ENCODE measurements at places on chromosomes 5 and 9.

DNA sequence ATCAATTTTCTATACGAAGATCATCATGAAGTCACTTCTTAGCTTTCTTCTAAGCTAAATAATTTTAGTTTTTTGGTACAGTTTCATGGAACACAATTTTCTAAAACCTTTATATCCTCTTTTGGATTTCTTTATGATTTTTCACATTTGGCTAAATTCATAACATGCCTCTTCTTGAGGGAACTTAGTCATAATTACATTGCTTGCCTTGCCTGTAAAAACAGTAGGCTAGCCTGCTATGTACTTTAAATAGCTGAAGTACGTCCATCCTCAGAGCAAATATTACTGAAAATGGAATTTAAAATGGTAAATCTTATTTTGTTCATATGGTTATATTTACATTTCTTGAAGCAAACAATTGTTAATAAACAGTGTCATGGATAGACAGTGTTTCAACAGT, 225.0 kb downstream of the VPS13A start:
- peak; percentile 33 for DNase-seq

DNA sequence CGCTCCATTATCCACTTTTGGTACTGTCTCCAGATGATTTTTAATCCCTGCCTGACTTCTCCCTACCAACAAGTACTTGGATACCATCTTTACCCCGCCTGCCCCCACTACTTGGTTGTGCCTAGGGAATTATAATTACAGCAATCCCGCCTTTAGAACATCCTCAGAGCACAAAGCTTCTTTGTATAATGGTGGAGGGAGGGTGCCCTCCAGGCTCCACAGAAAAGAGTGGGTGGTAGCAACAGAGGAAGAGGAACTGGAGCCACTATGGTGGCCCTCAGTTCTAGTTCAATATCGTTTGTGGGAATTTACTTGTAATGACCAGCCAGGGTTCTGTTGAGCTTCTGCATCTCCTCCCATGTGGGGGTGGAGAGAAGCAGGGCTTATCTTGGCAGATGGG, 79.0 kb upstream of the RNF38 start:
- no peak for DNase-seq

- DNase-seq, result no peak
Observed at GRCh38 chr9:121950441-121950840, 142.7 kb downstream of the TTLL11 start.

- DNase-seq, result no peak
Observed at GRCh38 chr9:92954886-92955285, 7.6 kb downstream of the FGD3 start.

GRCh38 chr5:92492908-92493307, 1088.1 kb downstream of the NR2F1-AS1 start:
- no peak for DNase-seq

DNA sequence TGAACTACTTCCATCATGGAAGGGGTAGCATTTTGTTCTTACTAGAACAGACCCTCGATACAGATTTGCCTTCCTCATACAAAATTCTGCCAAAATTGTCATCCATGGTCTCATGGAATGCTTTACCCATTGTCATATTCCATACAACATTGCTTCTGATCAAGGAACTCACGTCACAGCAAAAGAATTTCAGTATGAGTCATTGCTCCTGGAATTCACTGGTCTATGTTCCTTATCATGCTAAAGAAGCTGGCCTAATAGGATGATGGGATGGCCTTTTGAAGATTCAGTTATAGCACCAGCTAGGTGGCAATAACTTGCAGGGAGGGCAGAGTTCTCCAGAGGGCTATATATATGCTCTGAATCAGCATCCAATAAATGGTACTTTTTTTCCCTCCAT, 18.2 kb upstream of the FNIP1 start:
- peak; percentile 87 for DNase-seq

- no peak for DNase-seq
Observed at GRCh38 chr5:98785244-98785643, 11.8 kb downstream of the RGMB start.

DNA sequence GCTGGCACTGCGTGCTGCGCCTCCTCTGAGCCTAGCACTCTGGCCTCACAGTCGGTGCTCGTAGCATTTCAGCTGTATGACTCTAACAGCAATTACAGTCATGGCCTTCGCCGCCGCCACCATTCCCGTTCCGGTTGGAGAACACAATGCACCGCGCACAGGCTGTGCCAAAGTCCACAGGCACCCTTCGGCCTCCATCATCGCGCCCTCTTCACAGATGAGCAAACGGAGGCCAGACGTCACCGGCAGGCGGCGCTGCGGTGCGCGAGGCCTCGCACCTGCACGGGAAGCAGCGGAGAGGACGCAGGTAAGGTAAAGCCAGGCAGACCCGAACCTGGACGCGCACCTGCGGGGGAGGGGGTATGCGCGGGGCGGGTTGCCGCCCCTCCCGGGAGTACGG, 128.9 kb downstream of the BARX1 start:
- DNase-seq, result no peak

- peak; percentile 91 for DNase-seq
Observed at GRCh38 chr5:32190095-32190494, 16.0 kb upstream of the GOLPH3 start.

- DNase-seq, result no peak
Observed at GRCh38 chr5:82018462-82018861, 46.6 kb downstream of the ATG10 start.

DNA sequence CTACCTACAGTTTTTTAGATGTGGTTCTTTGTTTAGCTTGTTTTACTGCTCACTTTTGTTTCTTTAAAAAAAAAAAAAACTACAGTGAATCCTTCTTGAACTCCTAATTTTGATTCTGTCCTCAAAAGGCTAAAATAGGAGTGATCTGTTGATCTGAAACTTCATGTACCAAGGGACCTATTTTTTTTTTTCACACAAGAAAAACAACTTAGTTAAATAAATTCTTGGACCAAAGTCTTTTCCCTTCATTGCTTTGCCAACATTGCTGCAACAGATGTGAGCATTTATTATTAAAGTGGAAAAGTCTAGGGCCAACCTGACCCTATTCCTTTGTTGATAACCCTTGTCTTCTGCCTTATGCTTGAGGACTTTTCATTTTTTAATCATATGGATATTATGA, 236.8 kb downstream of the ARHGEF28 start:
- no peak for DNase-seq

- no peak for DNase-seq
Observed at GRCh38 chr5:405421-405820, 37.6 kb upstream of the EXOC3 start.

GRCh38 chr5:134845335-134845851, 375 bp upstream of the C5orf24 start:
- peak; percentile 21 for DNase-seq

GRCh38 chr5:60809891-60810425, 34.1 kb downstream of the ELOVL7 start:
- no peak for DNase-seq

DNA sequence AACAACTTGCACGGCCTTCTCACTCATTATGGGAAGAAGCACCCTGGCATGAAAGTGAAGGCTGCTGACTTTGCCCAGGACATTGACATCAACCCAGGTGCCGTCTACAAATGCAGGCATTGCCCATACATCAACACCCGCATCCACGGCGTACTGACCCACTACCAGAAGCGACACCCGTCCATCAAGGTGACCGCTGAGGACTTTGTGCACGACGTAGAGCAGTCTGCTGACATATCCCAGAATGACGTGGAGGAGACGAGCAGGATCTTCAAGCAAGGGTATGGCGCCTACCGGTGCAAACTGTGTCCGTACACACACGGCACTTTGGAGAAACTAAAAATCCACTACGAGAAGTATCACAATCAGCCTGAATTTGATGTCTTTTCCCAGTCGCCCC, 65.4 kb downstream of the ZNF462 start:
- DNase-seq, result no peak

- DNase-seq, result no peak
Observed at GRCh38 chr5:84706678-84707641, 322.3 kb upstream of the EDIL3 start.

- peak; percentile 95 for DNase-seq
Observed at GRCh38 chr9:114285166-114285867, 37.6 kb upstream of the ORM1 start.

DNA sequence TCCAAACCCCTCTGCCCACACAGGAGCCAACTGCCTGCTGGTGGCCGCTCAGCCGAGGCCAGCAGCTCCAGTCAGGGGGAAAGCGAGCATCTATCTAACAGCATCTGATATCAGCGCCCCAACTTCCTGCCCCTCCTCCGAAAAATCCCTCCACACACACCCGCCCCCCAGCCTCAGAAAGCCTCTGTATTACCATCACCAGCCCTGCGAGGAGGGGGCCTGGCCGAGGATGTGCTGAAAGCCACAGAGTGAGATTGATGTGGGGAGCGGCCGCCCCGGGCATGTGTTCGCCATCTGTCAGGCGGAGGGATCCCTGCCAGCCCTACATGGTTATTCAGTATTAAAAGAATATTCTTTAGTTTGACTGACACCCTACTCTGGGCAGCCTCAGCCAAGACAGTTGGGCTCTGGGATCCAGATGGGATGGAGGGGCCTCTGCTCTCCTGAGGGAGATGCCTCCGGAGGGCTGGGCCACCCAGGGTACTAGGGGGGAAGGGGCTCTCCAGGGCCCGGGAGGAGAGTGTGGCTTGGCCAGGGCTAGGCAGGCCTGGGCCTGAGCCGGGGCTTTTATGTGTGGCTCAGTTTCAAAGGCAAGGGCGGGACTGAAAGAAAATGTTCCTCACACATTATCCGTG, 98.0 kb downstream of the HSD17B3 start:
- DNase-seq, result peak; percentile 60

DNA sequence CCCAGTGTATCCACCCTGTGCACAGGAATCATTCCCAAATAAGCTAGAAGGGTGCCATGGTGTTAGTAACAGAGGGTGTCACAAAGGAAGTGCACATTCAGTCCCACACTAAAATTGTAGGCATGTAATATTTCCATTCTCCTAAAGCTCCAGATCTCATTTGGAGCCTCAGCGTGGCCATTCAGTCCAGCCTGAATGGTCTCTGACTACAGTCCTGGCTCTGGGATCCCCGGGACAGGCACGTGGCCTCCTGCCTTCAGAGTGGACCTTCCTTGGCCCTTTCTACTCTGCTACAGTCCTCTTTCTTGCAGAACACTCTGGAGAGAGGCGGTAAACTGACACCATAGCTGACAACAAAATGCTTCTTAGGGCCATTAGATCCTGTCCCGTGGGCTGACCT, 243.9 kb downstream of the IRX2 start:
- DNase-seq, result no peak

DNA sequence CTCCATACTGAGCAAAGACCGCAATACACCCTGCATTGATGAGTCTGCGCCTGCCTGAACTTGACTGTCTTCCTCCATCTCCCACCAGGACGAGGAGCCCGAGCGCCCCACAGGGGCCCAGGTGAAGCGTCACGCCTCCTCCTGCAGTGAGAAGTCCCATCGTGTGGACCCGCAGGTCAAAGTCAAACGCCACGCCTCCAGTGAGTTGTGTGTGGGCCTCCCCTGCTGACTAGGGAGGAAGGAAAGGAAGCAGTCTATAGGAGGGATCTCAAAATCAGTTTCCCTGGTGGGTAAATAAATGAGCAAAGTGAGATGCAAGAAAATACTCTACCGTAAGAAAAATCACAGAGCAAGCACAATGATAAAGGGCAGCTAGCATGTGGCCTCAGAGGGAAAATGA, 22.8 kb upstream of the GRPEL2 start:
- no peak for DNase-seq

DNA sequence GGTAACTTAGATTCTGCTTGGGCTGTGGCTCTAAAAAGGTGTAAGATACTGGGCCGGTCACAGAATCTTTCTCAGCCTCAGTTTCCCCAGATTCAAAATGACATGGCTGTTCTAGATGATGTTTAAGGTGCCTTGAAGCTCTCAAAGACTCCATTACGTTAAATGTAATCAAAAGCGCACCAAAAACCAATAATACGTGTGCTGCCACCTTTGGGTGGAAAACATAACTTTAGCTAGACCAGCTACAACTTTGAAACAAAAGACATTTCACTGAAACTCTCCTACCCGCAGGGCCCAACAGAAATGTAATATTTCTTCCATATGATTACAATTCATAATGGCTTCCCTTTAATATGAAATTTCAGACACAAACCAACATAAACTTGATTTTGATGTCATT, 35.0 kb upstream of the PCSK5 start:
- DNase-seq, result peak; percentile 19

- DNase-seq, result no peak
Observed at GRCh38 chr9:70035691-70036090, 8.0 kb upstream of the MAMDC2 start.

DNA sequence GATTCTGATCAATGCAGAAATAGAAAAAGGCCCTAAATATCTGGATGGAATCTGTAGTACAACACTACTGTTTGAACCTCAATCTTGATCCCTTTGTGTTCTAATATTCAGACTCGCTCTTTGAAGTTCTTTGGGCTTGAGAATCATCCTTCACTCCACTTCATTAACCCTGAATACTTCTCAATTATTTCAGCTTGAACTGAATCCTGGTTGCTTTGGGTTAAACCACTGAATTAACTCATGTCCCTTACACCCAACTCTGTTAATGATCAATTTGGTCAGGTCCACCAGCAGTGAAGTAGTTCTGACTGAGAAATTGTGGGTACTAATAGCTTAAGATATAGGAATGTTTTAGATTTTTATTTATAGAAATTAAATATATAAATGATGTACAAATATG, 1707.2 kb upstream of the ACO1 start:
- DNase-seq, result no peak

DNA sequence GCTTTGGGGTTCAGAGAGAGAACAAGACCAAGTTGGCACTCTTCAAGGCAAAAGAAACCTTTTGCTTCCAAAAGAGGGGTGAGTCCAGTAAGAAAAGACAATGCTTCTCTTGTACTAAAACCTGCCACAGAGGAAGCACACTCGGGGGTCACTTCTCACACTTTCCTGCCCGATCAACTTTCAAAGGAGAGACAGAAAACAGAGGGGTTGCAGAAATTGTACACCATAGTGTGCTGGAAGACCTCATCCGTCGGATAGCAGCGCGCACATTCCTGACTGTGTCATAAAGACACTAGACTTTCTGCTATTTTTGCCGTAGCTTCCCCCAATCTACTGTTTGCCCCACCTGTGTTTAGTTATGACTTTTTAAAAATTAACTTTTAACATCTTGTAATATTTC, 66.9 kb downstream of the OR2K2 start:
- DNase-seq, result no peak

Data from fibroblast of skin of right quadriceps (primary cell).